ENCODE measurements at places on chromosomes 7 and 10. TPM values are rescaled to one million over a fixed set of nuclear protein-coding genes. Genes with fewer than 3 reads are reported as not detected.

DNA sequence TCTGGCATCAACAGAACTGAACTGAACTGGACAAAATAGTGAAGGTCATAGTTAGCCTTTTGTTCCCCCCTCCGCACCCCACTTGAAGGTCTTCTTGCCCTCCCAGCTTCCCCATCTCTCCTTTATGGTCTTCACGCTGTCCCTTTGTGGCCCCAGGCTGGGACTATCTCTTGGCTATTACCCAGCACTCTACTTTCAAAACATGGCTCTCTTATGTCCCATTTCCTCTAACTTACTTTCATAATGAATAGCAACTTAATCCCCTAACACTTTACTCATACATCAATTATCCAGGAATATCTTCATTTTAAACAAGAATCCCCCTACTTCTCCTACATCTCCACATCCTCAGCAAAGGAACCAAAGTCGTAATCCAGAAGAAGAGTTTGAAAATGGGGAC, 135.3 kb upstream of the ITGB1 start:
- DNase-seq, result no peak

- DNase-seq, result no peak
Observed at GRCh38 chr10:62043421-62044021, 142.0 kb downstream of the ARID5B start.

LRRN3 gene
- total RNA-seq, result 39.1 TPM

TBXAS1 gene
- total RNA-seq, result 8.6 TPM

DNA sequence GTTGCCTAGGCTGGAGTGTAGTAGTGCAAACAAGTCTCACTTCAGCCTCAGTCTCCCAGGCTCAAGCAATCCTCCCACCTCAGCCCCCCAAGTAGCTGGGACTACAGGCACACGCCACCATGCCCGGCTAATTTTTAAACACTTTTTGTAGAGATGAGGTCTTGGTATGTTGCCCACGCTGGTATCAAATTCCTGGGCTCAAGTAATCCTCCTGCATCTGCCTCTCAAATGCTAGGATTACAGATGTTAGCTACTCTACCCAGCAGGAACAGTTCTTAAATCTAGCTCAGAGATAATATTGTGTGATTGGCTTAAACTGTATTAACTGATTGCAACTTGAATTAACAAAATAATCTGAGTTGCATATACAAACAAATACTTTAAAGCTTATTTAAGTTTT, 82.9 kb downstream of the CDK14 start:
- DNase-seq, result no peak

ASCC1 gene
- 33.5 TPM for total RNA-seq

DNA sequence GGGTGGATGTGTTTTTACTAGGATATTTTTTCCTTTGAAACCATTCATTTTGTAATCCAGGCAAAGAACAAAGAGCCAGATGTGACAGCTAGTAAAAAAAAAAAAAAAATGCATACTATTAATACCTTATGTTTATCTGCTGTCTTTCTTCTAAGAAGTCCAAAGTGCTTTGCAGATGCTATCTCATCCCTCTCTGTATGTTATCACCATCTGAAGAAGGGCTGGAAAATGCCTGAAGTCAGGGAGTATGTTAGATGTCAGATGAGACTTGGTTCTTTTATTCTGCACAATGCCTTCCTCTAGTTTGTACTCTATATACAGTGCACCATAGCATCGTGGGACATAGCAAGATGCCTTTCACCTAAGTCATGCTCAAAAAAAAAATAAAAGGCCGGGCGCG, 10.4 kb upstream of the CAMK1D start:
- DNase-seq, result no peak

- no peak for DNase-seq
Observed at GRCh38 chr10:1809139-1809741, 71.9 kb upstream of the ADARB2 start.

GNAT3 gene
- not detected for total RNA-seq

PLEKHS1 gene
- 0.42 TPM for total RNA-seq

- no peak for DNase-seq
Observed at GRCh38 chr7:30761214-30762156, 9.6 kb downstream of the INMT start.

- DNase-seq, result peak; percentile 54
Observed at GRCh38 chr7:95476904-95477594, 8.7 kb upstream of the ASB4 start.

AKR1C8 gene
- not detected for total RNA-seq

DNA sequence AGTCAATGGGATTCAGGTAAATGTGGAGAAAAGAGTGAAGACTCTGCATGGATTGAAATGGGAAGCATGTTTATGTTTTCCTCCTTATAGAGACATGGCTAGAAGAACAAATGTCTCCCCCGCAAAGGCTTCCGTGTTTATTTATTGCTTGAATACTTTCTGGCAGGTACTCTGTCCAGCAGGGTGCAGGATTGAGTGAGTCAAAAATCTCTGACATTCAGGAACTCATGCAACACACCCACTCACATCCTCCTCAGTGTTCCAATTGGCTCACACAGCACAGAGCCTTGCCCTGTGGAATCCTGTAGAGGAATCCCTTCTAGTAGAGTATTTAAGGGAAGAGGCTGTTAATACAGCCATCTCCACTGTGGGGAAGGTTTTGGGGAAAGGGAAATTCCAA, 290.3 kb upstream of the VWC2 start:
- DNase-seq, result no peak

PIP gene
- total RNA-seq, result not detected

DNA sequence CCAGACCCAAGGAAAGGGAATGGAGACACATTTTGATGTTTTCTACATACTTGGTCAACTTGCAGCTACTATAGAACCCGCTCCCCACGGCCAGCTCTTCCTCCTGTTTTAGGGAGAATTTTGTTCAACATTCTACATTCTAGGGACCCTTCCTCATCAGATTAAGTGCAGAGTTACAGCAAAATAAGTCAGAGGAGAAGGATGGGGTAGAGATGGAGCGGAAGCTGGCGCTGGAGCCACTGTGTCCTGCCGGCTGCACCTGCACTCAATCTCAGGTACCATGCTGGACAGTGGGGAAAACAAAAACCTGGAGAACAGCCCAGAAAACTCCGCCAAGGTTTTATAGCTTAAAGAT, 79.4 kb upstream of the EN2 start:
- DNase-seq, result no peak

DNA sequence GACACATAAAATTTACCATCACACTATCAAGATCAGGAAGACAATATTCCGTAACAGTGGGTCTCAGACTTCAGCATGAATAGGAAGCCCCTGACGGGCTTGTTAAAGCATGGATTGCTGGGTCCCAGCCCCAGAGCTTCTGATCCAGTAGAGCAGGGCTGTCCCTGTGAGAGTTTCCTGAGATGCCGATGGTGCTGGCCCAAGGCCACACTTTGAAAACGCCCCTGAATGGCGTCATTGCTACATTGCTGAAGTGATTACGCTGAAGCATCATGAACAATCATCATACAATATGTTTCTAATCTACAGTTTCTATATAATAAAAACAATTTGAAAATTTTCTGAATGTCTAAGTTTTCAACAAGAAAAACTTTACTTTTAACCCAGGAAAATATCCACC, 38.0 kb upstream of the TMEM72 start:
- no peak for DNase-seq

DNA sequence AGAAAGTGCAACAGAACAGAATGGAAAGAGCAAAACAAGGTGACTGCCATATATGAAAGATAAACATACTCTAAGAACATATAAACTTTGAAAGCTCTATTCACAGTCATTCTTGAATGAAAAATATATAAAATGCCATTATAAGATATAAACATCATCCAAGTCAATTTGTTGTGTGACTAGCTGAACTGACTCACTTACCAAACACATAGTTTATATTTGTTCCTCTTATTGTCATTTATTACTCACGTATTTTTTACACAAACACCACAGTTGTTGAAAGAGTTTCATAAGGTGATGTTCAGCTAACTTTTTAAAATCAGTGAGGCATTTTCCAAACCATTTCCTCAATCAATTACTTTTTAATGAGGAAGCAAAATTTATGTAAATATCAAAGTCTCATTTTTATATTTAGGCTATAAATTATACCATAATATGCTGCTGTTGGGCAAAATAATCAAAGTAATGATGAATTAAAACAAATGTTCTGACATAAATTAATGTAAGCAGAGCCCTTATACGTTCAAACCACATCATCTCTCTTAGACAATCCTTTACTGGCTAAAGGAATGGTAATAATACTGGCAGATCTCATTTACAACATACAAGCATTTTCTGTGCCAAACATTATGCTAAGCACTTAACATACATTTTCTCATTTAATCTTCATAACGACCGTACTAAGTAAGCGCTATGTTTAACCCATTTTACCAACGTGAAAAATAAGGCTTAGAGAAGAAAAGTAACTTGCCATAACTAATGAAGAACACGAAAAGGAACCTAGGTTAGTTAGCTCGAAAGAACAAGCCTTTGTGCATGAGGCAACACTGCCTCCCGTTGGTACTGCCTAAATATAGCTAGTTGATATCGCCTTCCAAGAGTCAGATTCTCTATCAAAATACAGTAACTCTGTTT, 7.3 kb downstream of the LRRN3 start:
- DNase-seq, result no peak

- DNase-seq, result peak; percentile 35
Observed at GRCh38 chr7:17590221-17590620, 291.8 kb downstream of the AHR start.

DNA sequence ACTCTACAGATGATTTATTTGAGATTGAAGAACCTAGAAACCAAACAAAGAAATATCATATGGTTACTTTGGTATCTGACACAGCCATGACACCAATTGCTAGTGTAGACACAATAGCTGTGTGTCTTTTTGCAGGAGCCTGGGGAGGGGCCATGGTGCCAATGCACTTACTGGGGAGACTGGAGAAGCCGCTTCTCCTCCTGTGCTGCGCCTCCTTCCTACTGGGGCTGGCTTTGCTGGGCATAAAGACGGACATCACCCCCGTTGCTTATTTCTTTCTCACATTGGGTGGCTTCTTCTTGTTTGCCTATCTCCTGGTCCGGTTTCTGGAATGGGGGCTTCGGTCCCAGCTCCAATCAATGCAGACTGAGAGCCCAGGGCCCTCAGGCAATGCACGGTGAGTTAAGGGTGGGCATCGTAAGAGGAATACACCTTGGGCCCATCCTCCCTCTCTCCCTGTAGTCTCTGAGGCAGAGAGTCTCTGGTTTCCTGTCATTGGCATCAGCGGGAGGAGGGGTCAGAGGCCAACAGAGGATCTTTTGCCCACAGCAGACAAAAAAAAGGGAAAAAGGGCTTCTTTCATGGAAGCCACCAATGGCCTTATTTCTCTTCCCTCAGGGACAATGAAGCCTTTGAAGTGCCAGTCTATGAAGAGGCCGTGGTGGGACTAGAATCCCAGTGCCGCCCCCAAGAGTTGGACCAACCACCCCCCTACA, 1.2 kb downstream of the TMEM139 start:
- DNase-seq, result no peak

DNA sequence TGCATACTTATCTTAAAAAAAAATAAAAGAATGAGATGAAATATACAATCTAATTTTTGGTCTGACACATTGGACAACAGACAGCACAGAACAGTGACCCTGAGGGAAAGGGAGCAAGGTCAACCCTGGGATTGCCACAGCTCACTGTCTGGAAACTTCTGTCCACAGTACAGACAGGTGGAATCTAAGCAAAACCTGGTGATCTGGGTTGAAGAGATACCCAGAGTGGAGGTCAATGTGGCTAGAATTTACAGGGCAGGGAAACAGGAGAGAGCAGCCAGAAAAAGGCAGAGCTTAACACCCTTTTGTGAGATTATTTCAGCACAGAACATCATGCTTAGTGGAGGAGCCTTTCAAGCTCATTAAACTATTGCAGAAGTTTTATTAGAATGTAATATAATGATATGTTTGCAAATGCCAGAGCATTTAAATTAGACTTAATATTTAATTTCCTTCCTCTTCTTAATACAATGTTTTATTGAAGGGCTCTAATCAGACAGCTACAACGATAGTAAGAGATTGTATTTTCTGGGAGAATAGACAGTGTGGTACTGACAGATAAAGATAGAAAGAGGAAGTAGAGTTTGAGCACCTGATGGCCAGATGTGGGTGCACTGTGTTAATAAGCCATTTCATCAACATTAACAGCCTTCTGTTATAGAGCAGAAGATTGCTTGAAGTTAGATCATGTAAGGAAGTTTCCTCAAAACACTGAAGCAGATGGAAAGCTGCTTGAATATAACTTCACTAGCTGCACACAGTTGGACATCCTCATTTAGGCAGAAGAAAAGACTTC, 309.4 kb downstream of the HGF start:
- no peak for DNase-seq

IGF2BP3 gene
- 65.7 TPM for total RNA-seq

DNA sequence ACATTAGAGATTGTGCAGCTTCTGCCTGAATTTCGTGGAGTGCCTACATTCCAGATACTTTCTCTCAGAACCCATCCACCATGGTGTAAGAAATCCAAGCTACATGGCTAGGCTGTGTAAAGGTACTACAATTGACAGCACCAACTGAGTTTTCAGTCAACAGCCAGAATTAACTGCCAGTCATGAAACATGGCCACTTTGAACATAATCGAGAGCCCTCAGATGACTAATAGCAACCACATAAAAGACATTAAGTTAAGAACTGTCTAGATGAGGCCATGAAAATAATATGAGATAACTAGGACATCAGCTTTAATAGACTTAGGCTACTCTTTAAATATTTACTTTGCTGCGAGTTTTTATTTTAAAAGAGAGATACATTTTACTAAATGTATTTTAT, 1106.8 kb upstream of the LRRTM3 start:
- no peak for DNase-seq

DNA sequence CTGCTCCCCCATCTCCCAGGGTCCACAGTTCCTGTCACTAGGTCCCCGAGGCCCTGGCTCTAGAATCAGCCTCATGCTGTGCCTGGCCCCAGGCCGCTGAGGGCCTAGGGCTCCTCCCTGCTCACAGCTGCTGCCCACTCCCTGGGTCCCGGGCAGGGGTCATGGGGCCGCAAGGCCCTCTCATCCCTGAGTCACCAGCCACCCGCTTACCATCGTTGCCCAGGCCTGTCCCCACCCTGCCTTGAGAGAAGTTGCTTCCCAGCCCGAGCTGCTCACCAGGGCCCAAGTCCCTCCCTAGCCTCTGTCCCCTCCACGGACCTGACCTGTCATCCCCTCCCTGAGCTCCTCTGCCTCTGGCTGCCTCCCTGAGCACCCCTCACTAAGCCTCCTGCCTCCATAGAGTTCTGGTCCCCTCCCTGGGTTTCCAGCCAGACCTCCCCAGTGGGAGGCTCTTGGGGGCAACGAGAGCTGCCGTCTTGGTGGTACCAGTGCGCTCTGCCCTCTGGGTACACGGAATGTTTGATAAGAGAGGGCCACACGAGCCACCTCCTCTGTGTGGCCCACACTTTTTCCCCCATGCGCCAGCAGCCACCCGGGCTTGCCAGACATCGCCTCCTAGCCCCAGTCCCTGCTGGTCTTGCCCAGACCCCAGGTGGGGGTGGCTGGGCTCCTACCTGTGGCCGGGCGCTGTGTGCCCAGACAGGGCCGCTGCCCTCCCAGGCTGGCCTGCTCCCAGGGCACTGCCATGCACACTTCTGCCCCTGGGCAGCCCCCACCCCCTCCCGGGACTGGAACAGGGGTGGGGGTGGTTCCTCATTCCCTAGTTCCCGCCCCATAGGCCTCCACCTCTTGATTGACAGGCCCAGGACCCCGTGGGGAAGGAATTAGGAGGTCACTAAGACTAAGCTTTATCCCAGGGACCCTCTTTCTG, 21.3 kb downstream of the MLXIPL start:
- no peak for DNase-seq

TAS2R38 gene
- total RNA-seq, result not detected

Data from urinary bladder (tissue), 4 donors.